ENCODE measurements at places on chromosomes 2 and 18. TPM values are rescaled to one million over a fixed set of nuclear protein-coding genes. Genes with fewer than 3 reads are reported as not detected.

Gene ASB18
- 2.2 TPM for total RNA-seq

Gene ZNF521
- 50.6 TPM for total RNA-seq

Gene G6PC2
- 0.24 TPM for total RNA-seq

Gene COLEC11
- not detected for total RNA-seq

Data from umbilical cord (tissue), 2 donors.